ENCODE measurements at places on chromosomes 5 and 9.

- no peak for DNase-seq
Measured at GRCh38 chr5:132663771-132664695, 6.1 kb downstream of the IL13 start.

DNA sequence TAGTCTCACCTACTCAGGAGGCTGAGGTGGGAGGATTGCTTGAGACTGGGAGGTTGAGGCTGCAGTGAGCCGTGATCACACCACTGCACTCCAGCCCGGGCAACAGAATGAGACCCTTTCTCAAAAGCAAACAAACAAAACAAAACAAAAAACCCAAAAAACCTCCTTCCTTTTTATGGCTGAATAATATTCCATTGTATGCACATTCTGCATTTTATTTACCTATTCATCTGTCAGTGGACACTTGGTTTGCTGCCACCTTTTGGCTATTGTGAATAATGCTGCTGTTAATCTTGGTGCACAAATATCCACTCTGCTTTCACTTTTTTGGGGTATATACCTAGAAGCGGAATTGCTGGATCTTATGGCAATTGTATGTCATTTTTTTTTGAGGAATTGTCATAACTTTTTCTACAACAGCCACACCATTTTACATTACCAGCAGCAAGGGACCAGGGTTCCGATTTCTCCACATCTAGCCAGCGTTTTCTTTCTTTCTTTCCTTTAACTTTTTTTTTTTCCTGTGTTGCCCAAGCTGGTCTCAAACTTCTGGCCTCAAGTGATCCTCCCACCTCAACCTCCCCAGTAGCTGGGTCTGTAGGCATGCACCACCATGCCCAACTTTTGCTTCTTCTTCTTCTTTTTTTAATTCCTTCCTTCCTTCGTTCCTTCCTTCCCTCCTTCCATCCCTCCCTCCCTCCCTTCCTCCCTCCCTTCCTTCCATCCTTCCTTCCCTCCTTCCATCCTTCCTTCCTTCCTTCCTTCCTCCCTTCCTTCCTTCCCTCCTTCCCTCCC is 30.6 kb downstream of the NKX2-5 start:
- no peak for DNase-seq

DNA sequence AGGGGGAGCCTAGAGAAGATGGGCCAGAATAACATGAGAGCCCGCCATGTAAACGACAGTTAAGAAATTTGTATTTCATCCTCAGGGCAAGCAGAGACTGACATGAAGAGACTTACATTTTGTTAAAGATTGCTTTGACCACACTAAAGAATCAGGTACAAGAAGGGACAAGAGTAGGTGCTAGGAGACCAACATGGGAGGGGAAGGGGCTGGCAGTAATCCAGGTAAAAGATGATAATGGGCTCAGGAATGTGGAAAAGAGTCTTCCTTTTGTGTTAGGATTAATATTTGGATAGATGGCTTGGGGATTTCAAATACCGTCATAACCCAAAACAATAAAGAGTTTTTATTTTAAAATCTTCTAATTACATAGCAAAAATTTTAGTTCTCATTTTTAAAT is 137.3 kb downstream of the ZNF462 start:
- DNase-seq, result no peak

- peak; percentile 71 for DNase-seq
Measured at GRCh38 chr5:16431490-16431889, 34.1 kb downstream of the ZNF622 start.

DNA sequence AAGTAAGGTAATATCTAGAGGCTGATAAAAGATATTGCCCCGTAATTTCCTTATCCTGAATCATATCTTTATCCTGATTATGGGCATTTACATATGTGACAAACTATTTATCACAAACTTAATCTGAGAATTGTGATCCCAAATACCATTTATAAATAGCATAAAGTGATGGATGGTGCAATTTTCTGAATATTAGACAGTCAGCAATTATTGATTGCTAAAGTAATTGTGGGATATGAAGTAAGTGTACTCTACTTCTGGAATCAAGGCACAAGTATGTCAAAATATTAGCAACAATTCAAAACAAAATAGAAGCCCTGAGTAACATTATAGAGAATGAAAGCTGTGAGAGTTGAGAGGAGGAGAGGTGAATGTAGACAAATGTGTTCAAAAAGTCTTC is 361.9 kb upstream of the CDH6 start:
- no peak for DNase-seq

GRCh38 chr9:114078021-114078780 is at the start of gene AMBP:
AMBP (minus strand) TSS chr9:114078300; CDS start chr9:114078209, 91 bp downstream.
- no peak for DNase-seq

DNA sequence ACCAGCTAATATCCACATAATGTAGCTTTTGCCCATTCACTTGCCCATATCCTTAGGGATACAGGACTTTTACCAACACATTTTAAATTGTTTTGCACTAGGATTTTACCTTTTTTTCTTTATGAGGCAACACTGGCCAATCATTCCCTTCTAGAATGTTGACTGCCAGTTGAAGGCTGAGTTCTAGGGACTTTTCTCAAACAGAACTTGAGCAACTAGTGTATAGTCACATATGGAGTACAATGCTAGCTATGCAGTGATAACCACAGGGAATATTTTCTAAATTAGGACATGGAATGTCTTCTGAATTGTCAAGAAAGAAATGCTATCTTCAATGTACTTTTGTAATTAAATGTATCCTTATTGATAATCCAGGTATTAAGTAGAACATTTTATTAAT is 133.6 kb downstream of the OXCT1 start:
- no peak for DNase-seq

DNA sequence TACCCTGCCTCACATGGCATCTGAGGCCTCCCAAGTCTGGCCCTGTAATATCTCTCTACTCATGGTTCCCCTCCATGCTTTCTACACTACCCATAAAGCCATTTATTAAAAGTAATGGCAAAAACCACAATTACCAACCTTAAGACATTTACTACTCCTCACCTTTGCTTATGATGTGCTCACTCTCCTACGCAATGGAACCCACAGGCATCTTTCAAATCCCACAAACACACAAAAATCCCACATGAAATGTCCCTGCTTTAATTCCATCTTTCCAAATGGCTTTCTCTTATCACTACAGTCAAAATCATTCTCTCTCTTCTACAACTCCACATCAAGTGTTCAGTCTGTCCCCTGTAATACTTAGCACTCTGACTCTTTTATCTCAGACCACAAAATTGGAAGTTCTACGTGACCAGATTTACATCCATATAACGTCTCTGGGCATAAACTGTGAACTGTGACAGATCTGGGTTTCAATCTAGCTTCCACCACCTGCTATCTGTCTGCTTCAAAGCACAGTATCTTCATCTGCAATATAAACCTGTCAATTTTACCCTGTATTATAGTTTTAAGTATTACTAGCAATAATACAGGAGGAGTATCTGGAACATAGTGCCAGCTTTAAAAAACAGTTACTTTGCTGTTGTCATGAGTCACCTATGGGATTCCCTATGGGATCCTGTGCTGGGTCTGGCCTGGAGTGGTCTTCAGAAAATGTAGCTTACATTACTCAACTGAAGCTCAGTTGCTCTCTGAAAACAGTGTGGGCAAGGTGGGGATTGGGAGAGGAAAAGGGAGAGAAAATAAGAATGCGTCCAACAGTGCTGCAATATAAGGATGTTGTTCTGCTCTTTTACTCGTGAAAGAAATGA is 137.1 kb upstream of the TRIM32 start:
- no peak for DNase-seq

- DNase-seq, result no peak
Measured at GRCh38 chr9:2267181-2267745, 252.1 kb downstream of the SMARCA2 start.

GRCh38 chr5:141640698-141641097 is 3.9 kb downstream of the RELL2 start:
- DNase-seq, result no peak

DNA sequence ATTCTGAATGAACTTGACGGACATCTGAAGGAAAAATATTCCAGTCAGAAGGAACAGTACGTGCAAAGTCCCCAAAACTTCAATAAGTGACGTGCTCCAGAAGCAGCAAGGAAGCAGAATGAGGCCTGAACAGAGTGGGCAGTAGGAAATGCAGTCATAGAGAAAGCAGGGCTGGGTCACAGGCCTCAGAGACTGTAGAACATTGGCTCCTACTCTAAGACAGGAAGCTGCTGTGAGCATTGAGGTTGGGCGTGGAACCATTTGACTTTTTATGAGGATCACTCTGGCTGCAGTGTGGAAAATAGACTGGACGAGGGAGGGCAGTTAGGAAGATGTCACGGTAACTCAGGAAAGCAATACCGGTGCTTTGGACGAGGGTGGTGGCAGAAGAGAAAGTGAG is 64.0 kb downstream of the DOCK8 start:
- DNase-seq, result no peak

GRCh38 chr5:103645816-103646215 is 83.2 kb upstream of the NUDT12 start:
- no peak for DNase-seq

GRCh38 chr9:131521822-131522221 is 9.2 kb downstream of the UCK1 start:
- no peak for DNase-seq

DNA sequence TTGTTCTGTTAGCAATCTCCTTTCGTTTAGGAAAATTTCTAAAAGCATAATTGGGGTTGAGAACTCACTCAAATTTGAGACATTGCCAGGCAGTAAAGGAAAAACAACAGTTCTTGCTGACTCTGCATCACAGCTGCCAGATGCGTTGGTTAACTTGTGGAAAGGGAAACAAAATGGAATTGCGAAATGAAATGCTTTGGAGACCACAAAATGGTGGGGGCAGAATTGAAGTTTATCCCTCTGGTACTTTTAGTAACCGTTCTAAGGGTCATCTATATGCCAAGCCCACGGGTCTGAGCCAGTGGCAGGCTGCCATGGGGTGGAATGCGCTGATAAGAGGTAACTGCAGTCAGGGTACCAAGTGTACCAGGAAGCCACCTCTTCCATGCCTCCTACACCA is 28.6 kb upstream of the SELENOP start:
- no peak for DNase-seq

- DNase-seq, result peak; percentile 97
Measured at GRCh38 chr5:18113721-18114120, 479.5 kb downstream of the TAF11L14 start.

- DNase-seq, result no peak
Measured at GRCh38 chr5:123671711-123672456, 159.9 kb downstream of the CSNK1G3 start.

DNA sequence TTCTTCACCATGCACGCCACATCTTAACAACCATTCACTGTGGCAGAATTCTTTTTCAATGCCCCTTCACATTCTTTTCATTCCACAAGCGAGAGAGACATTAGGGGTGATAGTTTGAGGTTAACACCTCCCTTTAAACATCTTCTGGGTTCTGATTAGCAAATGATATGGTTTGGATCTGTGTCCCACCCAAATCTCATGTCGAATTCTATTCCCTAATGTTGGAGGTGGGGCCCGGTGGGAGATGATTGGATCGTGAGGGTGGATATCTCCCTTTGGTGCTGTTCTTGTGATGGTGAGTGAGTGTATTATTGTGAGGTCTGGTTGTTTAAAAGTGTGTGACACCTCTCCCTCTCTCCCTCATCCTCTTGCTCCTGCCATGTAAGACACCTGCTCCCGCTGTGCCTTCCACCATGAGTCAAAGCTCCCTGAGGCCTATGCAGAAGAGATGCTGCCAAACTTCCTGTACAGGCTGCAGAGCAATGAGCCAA is 46.1 kb upstream of the RAI14 start:
- no peak for DNase-seq

GRCh38 chr5:1514027-1514818 is 9.5 kb downstream of the LPCAT1 start:
- no peak for DNase-seq

DNA sequence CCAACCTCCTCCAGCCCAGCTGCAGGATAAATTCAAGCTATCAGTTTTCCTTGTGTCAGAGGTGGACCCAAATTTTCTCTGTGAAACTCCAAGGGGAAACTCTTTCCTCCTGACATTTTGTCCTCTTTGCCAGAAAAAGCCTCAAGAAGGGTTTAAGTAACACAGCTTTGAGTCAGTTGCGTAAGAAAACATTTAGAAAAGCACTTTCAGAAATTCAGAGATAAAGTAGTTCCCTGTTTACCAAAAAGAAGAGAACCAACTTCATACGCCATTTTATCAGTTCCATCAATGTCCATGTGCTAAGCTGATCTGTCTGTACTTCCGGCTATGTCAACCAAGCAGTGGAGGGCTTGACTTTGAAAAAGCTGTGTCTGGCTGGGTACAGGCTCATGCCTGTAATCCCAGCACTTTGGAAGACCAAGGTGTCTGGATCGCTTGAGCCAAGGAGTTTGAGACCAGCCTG is 19.9 kb upstream of the SUSD1 start:
- DNase-seq, result no peak

DNA sequence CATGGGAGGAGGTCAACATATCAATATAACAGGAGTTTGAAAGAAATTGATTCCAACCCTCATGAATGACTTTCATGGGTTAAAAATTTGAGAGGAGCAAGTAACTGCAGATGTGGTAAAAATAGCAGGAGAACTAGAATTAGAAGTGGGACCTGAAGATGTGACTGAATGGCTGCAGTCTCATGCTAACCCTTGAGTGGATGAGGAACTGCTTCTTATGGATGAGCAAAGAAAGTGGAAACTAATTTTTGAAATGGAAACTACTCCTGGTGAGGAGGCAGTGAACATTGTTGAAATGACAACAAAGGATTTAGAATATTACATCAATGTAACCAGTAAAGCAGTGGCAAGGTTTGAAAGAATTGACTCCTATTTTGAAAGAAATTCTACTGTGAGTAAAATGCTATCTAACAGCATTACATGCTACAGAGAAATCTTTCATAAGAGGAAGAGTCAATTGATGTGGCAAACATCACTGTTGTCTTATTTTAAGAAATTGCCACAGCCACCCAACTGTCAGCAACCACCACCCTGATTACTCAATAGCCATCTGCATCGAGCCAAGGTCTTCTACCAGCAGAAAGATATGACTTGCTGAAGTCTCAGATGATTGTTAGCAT is 1683.2 kb downstream of the MAT2B start:
- DNase-seq, result no peak

DNA sequence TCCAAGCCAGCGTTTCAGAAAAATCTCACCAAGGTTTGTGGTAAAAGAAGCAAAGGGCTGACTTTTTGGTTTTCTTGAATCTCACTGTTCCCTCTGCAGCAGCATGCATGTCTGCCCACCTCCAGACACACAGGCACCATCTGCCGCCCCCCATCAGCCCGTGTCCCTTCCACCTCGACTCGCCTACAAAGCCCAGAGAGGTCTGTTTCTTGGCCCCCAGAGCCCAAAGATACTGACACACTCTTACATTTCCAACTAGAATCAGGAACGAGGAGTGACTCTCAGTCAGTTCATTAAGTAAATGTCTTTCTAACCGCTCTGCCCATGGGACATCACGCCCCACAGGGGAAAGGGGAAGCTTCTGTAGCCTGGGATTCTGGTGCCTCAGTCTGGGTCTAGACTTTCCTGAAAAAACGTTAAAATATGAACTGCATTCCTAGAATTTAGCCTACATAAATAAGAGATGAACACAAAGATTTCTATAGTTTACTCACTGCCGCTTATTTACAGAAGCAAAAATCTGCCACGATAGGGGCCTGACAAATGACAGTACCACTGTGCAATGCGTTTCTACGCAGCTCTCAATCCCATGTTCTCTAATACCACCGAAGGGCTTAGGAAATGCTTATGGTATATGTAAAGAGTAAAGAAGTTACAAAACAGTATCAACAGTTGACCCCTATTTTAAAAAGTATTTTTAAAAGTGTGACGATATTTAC is 4.1 kb downstream of the IL4 start:
- DNase-seq, result no peak
